ENCODE measurements at places on chromosomes 5 and 9.

DNA sequence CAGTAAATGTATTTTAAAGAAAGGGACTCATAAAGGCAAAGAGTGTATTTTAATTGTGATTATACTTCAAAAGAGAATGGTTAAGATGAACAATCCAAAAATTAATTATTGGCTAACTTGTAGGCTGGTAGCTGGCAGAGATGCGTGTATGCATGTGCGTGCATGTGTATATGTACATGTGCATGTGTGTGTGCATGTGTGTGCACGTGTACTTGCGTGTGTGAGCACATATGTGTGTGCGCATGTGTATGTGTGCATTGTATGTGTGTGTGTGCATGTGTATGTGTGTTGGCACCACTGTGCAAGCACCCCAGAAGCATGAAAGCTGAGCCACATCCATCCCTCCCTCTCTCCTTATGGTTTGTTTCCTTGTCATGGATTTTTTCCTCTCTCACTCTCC, 83.0 kb upstream of the SLC1A3 start:
- DNase-seq, result no peak

DNA sequence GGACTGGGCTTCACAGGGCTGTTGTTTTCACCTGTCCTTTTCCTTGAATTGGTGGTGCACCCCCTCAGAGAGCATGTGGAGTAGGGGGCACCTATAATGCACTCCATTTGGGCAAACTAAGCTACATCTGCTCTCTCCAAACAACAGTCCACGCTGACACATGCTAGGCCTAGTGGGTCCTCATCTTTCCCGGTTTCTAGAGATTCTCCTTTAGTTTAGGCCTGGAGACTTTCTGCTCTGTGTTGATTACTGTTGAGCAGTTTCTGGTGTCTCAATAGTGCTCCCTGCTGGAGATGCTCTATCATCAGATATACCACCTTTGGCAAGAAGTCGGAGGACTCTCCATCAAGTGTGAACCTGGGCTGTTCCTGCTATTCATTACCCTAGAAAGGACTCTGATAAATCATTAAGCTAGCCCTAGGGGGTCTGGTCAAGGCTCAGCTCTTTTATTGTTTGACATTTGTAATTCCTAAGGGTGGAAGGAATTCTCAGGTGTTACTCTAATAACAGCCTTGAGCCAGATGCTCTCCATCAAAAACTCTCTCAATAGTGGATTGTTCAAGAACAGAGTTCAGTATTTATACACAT, 64.0 kb upstream of the FYB1 start:
- DNase-seq, result peak; percentile 44

- no peak for DNase-seq
These were observed 7.8 kb upstream of the DELE1 start for GRCh38 chr5:141915881-141916336.

DNA sequence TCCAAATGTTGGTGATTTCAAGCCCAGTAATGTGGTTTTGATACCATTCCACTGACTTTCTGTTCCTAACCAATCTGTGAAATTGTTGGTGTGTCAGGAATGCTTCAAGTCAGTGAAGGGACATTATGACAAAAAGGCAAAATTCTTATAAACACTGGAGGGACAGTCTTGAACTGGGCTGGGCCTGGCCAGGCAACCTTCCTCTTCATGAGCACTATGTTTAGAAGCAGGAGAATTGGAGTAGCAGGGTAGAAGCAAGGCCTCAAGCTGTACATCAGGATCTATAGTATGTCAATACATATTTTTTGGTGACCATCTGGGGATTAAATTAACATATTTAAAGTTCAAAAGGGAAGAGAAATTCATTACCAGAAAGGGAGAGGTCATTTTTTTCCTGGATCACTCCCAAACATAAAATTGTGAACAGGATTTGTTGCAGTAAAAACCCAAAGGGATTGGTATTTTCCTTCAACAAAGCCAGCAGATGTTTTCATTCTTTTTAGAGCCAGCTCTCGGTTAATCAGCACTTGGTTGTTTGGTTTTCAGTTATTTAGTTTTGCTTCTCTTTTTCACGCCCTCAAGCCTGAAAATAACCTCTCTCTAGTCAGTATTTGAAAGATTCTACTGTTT, 77.9 kb upstream of the PIK3R1 start:
- DNase-seq, result peak; percentile 77

GRCh38 chr5:52876456-52876855, 88.7 kb downstream of the ITGA1 start:
- peak; percentile 36 for DNase-seq

- DNase-seq, result no peak
These were observed 12.0 kb downstream of the HIGD2A start for GRCh38 chr5:176400382-176401156.

DNA sequence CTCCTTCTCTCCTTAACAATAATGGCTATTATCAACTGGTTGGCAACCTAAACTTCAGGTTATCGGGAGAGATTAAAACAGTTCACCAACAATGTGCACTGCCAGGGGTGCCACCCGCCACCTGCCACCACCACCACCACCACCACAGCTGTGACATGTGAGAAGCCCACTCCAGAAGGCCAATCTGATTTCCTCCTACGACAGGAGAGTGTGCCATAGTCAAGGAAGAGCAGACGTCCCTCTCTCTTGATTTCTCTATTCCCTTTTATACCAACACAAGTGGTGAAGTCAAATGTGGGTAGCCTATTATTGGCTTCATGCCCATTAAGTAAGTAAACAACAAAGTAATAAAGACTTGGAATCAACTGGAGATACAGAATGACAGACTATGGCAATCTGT, 22.4 kb downstream of the GNAQ start:
- DNase-seq, result no peak

GRCh38 chr5:108216890-108217289, 165.0 kb downstream of the FBXL17 start:
- DNase-seq, result peak; percentile 86

Data from fibroblast of lung (primary cell).